ENCODE measurements at places on chromosomes 16 and 17. TPM values are rescaled to one million over a fixed set of nuclear protein-coding genes. Genes with fewer than 3 reads are reported as not detected.

The SPPL2C gene
- not detected for total RNA-seq

The CXCL16 gene
- total RNA-seq = not detected

The NQO1 gene
- 7.2 TPM for total RNA-seq

The KRTAP9-8 gene
- not detected for total RNA-seq

GRCh38 chr17:43613917-43614316, 47.8 kb downstream of the MEOX1 start:
- DNase-seq = no peak

- peak; percentile 38 for DNase-seq
Observed at GRCh38 chr17:81329927-81330883, 35.1 kb upstream of the SLC38A10 start.

- no peak for DNase-seq
Observed at GRCh38 chr16:82655720-82656490, 29.1 kb downstream of the CDH13 start.

GRCh38 chr16:30924076-30924912, 922 bp downstream of the FBXL19 start:
- peak; percentile 59 for DNase-seq

GRCh38 chr16:19232988-19233387, 52.5 kb upstream of the CLEC19A start:
- no peak for DNase-seq

GRCh38 chr17:80886641-80887573, 104.7 kb upstream of the CHMP6 start:
- DNase-seq = no peak

DNA sequence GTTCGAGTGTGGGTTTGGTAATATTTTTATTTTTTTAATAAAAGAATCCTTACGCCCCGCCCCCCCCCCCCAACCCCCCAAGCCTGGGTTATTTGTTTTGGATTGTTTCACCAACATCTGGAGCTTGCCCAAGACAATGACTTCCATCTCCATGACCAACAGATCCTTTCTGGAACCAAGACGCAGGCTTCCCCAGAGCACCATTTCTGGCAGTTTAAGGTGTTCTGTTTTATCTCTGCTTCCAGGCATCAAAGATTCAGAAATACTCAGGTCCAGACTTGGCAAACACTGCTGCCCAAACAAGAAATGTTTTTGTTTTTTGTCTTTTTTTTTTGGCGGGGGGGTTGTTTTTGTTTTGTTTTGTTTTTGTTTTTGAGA, 56.1 kb downstream of the PLXDC1 start:
- no peak for DNase-seq

DNA sequence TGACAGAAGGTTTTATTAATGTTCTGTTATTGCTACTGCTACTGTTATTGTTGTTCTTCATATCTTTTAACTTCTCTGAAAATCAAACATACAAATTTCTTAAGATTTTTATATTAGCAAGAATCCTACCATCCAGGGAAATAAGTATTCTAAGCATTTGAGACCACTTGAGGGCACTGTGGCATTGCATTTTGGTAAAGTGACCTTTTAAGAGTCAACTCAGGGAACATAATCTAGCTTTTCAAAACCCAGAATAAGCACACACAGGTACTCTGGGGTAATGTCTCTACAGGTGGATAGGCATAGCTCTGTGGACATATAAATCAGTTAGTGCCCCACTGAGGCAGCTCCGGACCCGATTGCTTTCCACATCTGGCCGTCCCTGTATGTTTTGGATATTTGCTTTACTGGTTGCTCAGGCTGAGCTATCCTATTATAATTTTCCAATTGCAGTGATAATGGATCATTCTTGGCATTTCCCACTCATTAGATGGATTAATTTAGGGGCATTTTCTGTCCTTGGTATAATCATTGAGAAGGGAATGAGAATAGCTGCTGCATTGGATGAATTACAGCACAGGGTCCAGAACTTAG, 1425.1 kb upstream of the CDH8 start:
- DNase-seq = peak; percentile 31

DNA sequence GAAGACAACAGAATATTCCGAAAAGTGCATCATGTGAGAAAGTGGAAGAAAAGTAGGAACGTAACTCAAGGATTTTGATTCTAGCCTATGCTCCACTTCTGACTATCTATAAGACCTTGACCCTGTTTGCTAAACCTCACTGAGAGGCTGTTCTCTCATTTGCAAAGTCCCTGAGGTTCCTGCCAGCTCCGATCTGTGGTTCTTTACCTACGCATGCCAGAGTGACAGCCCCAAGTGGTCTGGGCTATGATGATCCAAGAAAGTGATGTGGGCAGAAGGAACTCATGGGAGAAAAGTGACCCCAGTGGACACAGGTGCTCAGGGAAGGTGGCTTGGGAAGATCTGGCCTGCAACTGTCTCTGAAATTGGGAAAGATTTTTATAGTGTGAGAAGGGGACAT, 301.1 kb upstream of the CDH11 start:
- DNase-seq = no peak

- DNase-seq = peak; percentile 35
Observed at GRCh38 chr17:81683208-81683583, 401 bp downstream of the ARL16 start.

GRCh38 chr16:5045499-5046115, 11.9 kb upstream of the NAGPA start:
- DNase-seq = no peak

- DNase-seq = no peak
Observed at GRCh38 chr17:41067281-41067680, 1.6 kb upstream of the KRTAP2-4 start.

- DNase-seq = no peak
Observed at GRCh38 chr17:47866941-47867340, 16.0 kb upstream of the SP6 start.

GRCh38 chr17:71948703-71949422, 172.0 kb upstream of the SOX9 start:
- DNase-seq = no peak

GRCh38 chr17:59760160-59760559, 52.7 kb downstream of the VMP1 start:
- no peak for DNase-seq
